Left ventricle myocardium inferior (tissue), 1 donor: ENCODE measurements at places on chromosomes 12 and 14. TPM values are rescaled to one million over a fixed set of nuclear protein-coding genes. Genes with fewer than 3 reads are reported as not detected.

PELI2 gene
- total RNA-seq, result 2.0 TPM

IL26 gene
- not detected for total RNA-seq

POLE gene
- total RNA-seq, result 9.0 TPM

WNT1 gene
- not detected for total RNA-seq

HOXC4 gene
- total RNA-seq, result not detected

NFE2 gene
- total RNA-seq, result 0.71 TPM

AVPR1A gene
- 1.3 TPM for total RNA-seq

TPH2 gene
- total RNA-seq, result not detected

PIP4K2C gene
- total RNA-seq, result 12.3 TPM

CELA1 gene
- total RNA-seq, result not detected

DIABLO gene
- total RNA-seq, result 29.7 TPM

KCNC2 gene
- total RNA-seq, result not detected

CYP46A1 gene
- total RNA-seq, result 4.2 TPM

PSMD9 gene
- total RNA-seq, result 28.1 TPM

NEUROD4 gene
- not detected for total RNA-seq

WSCD2 gene
- total RNA-seq, result 0.14 TPM

GALNT8 gene
- 1.5 TPM for total RNA-seq

CDCA3 gene
- 0.55 TPM for total RNA-seq

CLEC7A gene
- 1.3 TPM for total RNA-seq

PRIMA1 gene
- total RNA-seq, result 7.3 TPM

FBXL14 gene
- 6.8 TPM for total RNA-seq

GPX2 gene
- not detected for total RNA-seq

LALBA gene
- not detected for total RNA-seq

GALNT6 gene
- 0.60 TPM for total RNA-seq

ANO4 gene
- total RNA-seq, result not detected

TSHR gene
- total RNA-seq, result not detected

LPAR5 gene
- 7.0 TPM for total RNA-seq

GLIPR1L2 gene
- total RNA-seq, result 1.5 TPM

SLC10A1 gene
- total RNA-seq, result not detected

SIX4 gene
- total RNA-seq, result 1.5 TPM

ANKS1B gene
- total RNA-seq, result 1.6 TPM

PDZRN4 gene
- 0.14 TPM for total RNA-seq

CACNA2D4 gene
- total RNA-seq, result 1.2 TPM

ARHGEF25 gene
- 9.7 TPM for total RNA-seq

LTBR gene
- 23.5 TPM for total RNA-seq

TAS2R7 gene
- total RNA-seq, result not detected

ING4 gene
- 23.2 TPM for total RNA-seq

HCAR1 gene
- not detected for total RNA-seq

NDUFA9 gene
- 338 TPM for total RNA-seq

ARID2 gene
- 15.7 TPM for total RNA-seq

CHST11 gene
- total RNA-seq, result 6.0 TPM

NFATC4 gene
- total RNA-seq, result 20.6 TPM

PLEK2 gene
- total RNA-seq, result not detected

GDF3 gene
- 0.19 TPM for total RNA-seq

TSPAN19 gene
- total RNA-seq, result 0.33 TPM

RPGRIP1 gene
- 0.30 TPM for total RNA-seq

HOXC10 gene
- not detected for total RNA-seq

ANO2 gene
- 13.0 TPM for total RNA-seq

OS9 gene
- total RNA-seq, result 112 TPM

IRAK3 gene
- 4.8 TPM for total RNA-seq
